ENCODE measurements at places on chromosomes 7 and 10.

DNA sequence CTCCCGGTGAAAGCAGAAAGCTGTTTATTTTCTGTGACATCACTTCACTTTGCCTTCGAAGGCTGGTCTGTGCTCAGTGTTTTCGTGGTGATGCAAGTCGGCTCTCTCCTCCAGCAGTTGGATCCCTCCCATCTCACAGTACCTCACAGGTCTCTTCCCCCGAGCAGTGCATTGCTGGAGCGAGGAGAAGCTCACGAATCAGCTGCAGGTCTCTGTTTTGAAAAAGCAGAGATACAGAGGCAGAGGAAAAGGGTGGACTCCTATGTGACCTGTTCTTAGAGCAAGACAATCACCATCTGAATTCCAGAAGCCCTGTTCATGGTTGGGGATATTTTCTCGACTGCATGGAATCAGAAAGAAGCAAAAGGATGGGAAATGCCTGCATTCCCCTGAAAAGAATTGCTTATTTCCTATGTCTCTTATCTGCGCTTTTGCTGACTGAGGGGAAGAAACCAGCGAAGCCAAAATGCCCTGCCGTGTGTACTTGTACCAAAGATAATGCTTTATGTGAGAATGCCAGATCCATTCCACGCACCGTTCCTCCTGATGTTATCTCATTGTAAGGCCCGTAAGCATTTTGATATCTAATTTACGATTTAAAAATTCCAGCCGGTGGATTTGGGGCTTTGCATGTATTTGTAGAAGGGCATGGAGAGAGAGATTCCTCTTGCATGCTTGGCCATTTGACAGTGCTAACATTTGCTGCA, at the start of gene LGI1:
Gene LGI1 (plus strand): TSS at position 136 of the 707 bp plus-strand sequence. CDS start 209 bp downstream, at position 345.
- DNase-seq = no peak

- DNase-seq = no peak
Measured at GRCh38 chr7:17556247-17556956, 257.9 kb downstream of the AHR start.

DNA sequence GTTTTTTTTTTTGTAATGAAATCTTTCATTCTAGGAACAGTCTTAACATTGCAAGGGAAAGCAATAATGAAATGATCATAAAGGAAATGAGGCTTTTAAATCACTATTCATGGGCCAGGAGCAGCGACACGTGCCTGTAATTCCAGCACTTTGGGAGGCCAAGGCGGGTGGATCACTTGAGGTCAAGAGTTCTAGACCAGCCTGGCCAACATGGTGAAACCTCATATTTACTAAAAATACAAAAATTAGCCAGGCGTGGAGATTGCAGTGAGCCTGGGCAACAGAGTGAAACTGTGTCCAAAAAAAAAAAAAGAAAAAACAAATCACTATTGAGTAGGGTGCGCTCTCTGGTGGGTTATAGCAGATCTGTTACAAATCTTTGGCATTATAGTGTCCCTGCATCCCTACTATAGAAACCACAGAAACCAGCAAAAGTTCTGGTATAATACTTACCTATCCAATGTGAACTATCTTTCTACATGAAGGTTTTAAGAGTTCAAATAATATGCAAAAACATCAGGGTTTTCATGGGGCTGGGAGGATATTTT, 72.1 kb downstream of the GLI3 start:
- DNase-seq = no peak

- DNase-seq = no peak
Measured at GRCh38 chr7:98495200-98495955, 94.5 kb upstream of the BAIAP2L1 start.

DNA sequence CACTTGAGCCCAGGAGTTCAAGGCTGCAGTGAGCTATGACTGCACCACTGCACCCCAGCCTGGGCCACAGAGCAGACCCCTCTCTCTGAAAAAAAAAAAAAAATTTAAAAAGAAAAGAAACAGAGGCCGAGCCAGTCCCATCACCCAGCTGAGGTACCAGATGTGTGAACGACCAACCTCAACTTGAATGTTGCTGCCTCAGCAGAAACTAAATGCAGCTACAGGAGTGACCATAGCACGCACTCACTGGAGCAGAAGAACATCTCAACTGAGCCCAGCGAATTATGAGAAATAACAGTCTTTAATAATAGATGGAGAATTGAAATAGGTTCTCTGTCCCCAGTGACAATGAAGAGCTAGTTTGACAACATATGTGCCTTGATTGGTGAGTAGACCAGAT, 53.1 kb upstream of the ST8SIA6 start:
- DNase-seq = no peak

GRCh38 chr7:75878769-75879611, at the start of gene RHBDD2:
Gene RHBDD2 (plus strand): TSS chr7:75879034. CDS start chr7:75879083, 49 bp downstream.
- peak; percentile 87 for DNase-seq

- no peak for DNase-seq
Measured at GRCh38 chr7:81707196-81707595, 62.7 kb downstream of the HGF start.

DNA sequence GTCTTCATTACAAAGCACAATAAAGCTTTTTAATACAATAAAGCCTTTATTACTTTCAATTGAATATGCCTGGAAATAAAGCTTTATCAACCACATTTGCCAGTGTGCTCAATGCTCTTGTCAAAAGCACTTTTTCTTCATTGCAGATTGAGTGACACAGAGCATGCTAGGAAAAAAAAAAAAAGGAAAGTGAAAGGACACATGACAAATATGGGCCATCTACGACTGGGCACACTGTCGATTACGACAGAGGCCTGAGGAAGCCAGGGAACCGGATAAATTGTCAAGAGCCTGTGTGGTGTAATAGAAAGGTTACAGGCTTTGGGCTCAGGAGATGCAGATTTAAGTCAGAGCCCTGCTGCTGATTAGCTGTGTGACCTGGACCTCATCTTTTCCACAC, 84.8 kb upstream of the LRGUK start:
- no peak for DNase-seq

DNA sequence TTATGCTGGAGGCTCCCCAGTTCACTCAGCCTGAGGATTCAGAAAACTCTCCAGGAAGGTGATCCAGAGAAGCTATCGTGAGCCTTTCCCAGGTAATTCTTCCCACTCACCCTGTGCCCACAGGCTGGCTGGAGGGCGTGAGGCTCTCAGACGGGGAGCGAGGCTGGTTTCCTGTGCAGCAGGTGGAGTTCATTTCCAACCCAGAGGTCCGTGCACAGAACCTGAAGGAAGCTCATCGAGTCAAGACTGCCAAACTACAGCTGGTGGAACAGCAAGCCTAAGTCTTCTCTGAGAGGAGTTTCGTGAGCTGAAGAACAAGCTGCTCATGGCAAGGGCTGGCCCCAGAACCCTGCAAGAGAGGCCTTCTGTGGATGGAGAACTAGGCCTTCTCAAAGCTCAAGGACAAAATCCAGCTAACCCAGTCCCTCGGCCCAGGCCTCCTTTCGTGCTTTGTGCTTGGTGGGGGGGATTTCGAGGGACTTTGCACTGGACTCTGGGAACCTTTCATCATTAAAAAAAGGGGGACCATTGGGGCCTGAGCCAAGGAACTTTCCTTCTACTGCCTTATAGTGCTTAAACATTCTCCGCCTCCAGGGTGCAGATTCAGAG, 23.6 kb downstream of the NOBOX start:
- DNase-seq = no peak

- no peak for DNase-seq
Measured at GRCh38 chr10:49644035-49644646, 30.3 kb downstream of the CHAT start.

- no peak for DNase-seq
Measured at GRCh38 chr7:10104292-10104691, 869.4 kb upstream of the PHF14 start.

DNA sequence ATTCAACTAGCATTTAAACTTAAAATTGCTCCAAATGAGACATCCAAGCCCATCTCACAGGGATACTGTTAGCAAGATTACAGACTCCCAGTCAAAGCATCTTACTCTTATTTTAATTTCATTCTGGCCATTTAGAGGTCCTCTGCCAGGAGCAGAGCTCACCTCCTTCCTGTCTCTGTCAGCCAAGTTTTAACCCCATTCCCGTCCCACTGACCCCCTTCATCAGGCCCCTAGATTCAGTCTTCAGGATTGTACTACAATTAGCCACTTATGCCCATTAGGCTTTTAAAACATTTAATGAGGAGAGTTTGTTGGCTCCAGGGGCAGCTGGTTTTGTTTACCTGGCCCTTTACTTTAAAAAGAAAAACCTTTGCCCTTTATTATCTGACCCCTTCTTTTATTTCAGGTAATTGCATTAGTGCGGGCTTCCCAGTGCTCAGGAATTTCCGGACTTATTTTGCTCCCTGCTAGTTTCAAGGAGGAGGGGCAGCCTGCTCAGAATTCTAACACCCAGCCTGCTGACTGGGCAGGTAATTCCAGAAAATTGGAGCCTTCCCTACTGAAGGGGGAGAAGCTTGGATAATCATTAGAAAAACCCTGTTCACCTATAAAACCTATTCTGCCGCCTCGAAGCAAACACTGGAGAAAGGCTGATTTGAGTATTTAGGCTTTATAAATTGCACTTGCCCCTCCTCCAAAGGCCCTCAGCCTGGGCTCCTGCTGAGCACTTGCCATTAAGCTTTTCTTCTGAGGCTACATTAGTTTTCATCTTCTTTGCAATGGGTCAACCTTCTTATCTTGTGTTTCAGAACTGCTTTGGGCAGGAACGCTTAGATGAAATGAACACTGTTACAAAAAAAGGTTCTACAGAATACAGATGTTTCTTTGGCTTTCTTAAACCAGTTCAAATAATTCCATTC, 200.5 kb upstream of the HPS1 start:
- no peak for DNase-seq

DNA sequence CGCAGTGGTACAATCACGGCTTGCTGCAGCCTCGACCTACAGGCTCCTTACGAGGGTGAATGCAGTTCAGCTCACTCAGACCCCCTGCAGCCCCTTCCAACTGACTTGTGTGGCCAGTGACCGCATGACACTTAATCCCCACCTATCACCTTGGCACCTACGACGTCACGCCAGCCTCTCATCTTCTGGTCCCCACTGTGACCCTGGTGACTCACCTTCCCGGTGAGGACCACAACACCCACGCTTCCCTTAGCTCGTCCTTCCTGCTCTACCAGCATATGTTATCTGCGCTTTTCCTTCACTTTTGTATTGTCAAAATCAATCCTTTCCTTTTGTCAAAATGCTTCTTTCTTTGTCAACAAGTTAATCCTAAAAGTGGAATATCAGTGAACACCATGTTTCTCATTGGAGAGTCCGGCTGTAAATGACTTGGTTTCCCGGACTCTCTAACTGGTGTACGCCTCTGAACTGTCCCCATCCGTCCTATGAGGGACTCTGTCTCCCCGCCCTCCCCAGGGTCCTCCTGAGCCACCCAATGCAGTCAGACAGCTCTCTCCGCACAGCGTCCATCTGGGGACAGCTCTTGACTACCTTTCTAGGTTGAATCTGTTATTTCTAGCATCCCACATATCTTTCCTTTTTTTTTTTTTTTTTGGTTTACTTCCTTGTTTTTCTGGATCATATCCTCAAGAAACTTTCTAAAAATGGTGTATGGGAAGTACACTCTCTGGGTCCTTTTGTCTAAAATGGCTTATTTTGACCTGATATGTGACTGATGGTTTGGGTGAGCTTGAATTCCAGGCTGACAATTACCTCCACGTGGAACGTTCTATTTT, 37.3 kb downstream of the CFAP46 start:
- peak; percentile 20 for DNase-seq

GRCh38 chr7:124764847-124765400, 668 bp downstream of the GPR37 start:
- DNase-seq = no peak

- no peak for DNase-seq
Measured at GRCh38 chr7:158108646-158109293, 478.9 kb downstream of the PTPRN2 start.

GRCh38 chr7:23234569-23235296, 11.8 kb upstream of the GPNMB start:
- no peak for DNase-seq

Data from activated CD8-positive, alpha-beta memory T cell treated with anti-CD3 and anti-CD28 coated beads for 48 hours (primary cell).